Sigmoid colon (tissue), 7 donors: ENCODE measurements at places on chromosomes 2 and 18. TPM values are rescaled to one million over a fixed set of nuclear protein-coding genes. Genes with fewer than 3 reads are reported as not detected.

ABCG5 gene
- not detected for total RNA-seq

PIEZO2 gene
- 25.9 TPM for total RNA-seq

FHOD3 gene
- 18.5 TPM for total RNA-seq

MARCO gene
- total RNA-seq, result 18.7 TPM

FBXO11 gene
- total RNA-seq, result 43.8 TPM

TXNDC2 gene
- total RNA-seq, result not detected

CRACDL gene
- 0.36 TPM for total RNA-seq

CHST10 gene
- 15.1 TPM for total RNA-seq

DAPL1 gene
- total RNA-seq, result 4.6 TPM

MERTK gene
- total RNA-seq, result 28.1 TPM

ALPI gene
- not detected for total RNA-seq

NTSR2 gene
- not detected for total RNA-seq

GPBAR1 gene
- 3.1 TPM for total RNA-seq

WDR35 gene
- 7.2 TPM for total RNA-seq

TBR1 gene
- not detected for total RNA-seq

KCTD1 gene
- 13.6 TPM for total RNA-seq

STARD7 gene
- total RNA-seq, result 76.7 TPM

SPIRE1 gene
- total RNA-seq, result 22.7 TPM

CYP26B1 gene
- total RNA-seq, result 5.0 TPM

ZNF385B gene
- total RNA-seq, result 2.8 TPM

TRIM43 gene
- not detected for total RNA-seq

FAM237A gene
- total RNA-seq, result not detected

EPC2 gene
- total RNA-seq, result 30.3 TPM

MAL gene
- total RNA-seq, result 28.9 TPM

NEDD4L gene
- 54.3 TPM for total RNA-seq

POTEI gene
- total RNA-seq, result not detected

NEU4 gene
- 0.49 TPM for total RNA-seq

CAPN13 gene
- not detected for total RNA-seq

RIT2 gene
- total RNA-seq, result not detected

TTN gene
- 12.1 TPM for total RNA-seq

NCKAP5 gene
- 0.83 TPM for total RNA-seq

GNAL gene
- total RNA-seq, result 15.7 TPM

KATNAL2 gene
- 1.2 TPM for total RNA-seq

VIT gene
- total RNA-seq, result 15.0 TPM

LINC00305 gene
- not detected for total RNA-seq

LONRF2 gene
- 20.1 TPM for total RNA-seq

DYSF gene
- 14.9 TPM for total RNA-seq

NEU2 gene
- not detected for total RNA-seq

HADHB gene
- total RNA-seq, result 125 TPM

CCDC93 gene
- total RNA-seq, result 14.3 TPM

KCNS3 gene
- total RNA-seq, result 96.3 TPM

C1GALT1C1L gene
- 4.3 TPM for total RNA-seq

NHEJ1 gene
- total RNA-seq, result 22.5 TPM

FTCDNL1 gene
- 3.6 TPM for total RNA-seq

DTNB gene
- 4.8 TPM for total RNA-seq
